ENCODE measurements at places on chromosomes 6 and 20.

DNA sequence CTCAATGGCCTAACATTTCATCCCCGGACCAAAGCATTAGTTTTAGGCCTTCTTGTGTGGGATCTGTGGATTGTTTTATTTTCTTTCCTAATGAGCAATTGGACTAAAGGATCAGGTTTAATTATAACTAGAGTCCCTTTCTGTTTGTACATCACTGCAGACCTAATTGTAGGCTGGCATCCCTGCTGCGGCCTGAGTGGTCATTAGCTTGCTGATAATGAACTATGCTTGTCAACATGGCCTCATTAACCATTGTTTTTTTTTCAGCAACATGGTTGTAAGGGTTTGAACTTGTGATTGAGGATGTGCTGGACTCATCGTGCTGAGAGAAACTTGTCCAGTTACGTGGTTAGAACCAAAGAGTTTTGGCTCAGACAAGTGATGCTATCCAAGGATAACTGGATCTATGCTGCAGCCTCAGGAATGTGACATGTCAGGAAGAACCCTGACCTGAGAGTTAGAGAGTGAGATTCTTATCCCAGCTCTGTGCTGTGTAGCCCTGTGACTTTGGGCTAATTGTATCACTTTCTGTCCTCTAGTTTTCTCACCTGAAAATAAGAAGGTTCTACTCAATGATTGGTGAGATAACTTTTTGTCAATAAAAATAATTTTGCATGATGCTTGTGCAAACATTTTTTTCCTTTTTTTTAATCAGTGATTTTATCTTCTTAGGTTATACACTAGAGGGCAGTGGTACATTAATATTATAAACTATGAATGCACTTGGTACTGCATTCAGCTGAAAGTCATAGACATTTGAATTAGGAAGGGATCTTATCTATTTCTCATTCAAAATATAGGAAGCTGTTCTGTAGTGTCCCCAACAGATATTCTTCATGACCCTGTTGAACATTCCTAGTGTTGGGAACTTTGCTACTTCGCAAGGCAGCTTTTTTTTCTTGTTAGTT, 140.9 kb downstream of the RNF144B start:
- no peak for DNase-seq

GRCh38 chr6:18328070-18328469, 59.1 kb upstream of the RNF144B start:
- DNase-seq, result no peak

- DNase-seq, result no peak
Observed at GRCh38 chr20:37326666-37327065, 19.3 kb upstream of the SRC start.

DNA sequence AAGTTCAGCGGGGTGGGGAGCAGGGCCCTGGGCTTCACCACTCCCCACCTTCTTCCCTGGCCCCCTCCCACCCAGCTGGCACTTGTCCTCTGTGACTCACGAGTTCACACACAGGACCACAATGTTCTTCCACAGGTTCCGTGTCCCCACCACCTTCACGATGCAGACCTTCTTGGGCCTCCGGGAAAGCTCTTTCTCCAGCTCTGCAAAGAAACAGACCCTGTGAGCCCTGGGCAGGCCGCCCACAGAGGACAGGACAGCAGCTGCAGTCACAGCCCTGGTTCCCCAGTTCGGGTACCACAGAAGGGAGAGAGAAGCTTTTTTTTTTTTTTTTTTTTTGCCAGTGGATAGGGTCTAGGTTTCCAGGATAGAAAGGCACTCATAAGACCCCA, 30.9 kb downstream of the PSMG4 start:
- no peak for DNase-seq

DNA sequence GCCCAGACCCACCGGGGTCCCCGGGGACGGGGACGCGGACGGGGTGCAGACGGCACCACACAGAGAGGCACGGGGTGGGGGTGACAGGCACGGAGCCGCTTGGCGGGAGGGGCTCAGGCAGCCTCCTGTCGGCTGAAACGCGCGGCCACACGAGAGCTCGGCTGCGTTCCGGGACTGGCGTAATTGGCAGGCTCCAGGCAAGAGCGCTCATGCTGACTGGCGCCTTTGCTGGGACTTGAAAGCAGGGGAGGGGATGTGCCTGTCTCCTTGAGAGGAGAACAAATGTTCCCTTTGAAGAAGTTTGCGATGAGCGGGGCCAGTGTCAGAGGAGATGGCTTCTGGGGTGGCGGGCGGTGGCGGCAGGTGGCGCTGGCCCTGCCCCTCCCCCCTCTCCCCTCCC, 25.8 kb downstream of the BHLHE23 start:
- DNase-seq, result peak; percentile 47

DNA sequence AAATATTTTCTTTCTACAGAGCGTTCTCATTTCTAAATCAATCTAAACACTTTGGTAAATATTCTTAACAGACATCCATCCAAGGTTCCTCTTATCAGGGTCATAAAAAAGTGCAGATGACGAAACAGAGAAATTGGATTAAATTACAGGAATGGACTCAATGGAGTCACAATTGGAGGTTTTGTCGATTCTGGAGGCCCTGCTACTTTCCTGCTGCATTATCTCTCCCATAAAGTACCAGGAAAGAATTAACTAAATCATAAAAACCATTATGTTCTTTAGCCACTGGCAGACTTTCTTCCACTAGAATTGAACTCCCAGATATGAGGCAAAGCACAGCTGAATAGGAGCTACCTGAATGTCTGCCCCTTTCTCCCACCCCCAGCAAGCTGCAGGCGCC, 610.6 kb downstream of the HDGFL1 start:
- no peak for DNase-seq

GRCh38 chr6:111450636-111451035, 32.4 kb downstream of the REV3L start:
- no peak for DNase-seq

DNA sequence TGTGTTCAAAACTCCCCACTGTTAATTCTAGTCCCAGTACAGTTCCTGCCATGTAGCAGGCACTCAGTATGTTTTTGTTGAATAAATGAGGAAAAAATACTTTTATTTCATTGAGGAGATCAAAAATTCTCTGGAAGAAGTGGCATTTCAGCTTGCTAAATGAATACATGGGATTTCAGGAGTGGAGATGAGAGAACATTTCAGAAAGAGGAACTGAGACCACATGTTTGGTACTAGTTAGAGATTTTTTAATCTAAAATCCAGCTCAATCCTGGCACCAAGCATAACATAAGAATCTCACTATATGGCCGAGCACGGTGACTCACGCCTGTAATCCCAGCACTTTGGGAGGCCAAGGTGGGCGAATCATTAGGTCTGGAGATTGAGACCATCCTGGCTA, 75.4 kb downstream of the BTBD9 start:
- DNase-seq, result no peak

DNA sequence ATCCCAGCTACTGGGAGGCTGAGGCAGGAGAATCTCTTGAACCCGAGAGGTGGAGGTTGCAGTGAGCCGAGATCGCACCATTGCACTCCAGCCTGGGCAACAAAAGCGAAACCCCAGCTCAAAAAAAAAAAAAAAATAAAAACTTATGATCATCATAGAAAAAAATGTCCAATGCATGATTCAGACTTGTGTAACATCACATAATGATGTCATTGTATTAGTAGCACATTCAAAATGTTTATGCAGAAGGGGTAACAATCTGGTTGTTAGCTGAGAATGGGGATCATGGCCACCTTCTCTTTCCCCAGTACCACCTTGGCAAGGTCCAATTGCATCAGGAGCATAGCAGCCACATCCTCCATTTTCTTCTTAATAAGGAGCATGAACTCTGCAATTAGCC, 137.6 kb upstream of the MARCKS start:
- no peak for DNase-seq

DNA sequence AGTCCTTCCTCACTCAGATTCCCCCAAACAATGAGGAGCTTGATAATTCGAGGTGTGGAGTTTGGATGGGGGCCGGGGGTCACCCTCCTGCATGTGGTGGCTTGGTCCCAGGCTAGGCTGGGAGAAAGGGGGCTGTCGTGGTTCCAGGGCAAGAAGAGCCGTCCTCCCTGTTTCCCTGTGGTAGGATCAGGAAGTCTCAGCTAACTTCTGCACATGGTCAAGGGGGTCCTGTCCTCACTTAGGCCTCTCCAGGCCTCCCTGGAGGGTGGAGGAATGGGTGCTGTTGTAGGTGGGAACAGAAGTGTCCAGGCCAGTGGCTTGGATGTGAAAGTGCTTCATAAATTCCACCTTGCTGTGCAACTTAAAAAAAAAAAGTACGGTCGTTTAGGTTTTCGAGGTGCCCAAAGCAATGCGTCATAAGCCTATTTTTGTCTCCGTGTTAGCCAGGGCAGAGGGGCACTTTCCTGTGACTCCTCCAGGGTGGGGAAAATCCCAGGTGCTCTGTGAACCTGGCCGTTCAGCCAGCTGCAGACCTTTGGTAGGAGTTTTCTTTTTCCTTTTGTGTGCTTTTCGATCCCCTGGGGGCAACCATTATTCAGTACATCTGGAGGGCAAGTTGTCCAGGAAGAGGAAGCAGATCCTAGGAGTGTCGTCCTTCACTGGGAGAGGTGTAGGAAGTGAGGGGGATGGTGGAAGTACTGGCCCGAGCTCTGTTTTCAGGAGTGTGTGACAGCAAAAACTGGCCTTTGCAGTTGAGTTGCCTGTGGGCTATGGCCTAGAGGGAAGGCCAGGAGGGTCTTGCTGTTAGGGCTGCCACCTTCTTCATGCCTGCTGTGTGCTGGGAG, 9.6 kb downstream of the IGF2R start:
- DNase-seq, result no peak

GRCh38 chr6:158954753-158955152, 45.2 kb downstream of the RSPH3 start:
- DNase-seq, result no peak

GRCh38 chr6:3252369-3252768, 6.4 kb upstream of the PSMG4 start:
- DNase-seq, result no peak

DNA sequence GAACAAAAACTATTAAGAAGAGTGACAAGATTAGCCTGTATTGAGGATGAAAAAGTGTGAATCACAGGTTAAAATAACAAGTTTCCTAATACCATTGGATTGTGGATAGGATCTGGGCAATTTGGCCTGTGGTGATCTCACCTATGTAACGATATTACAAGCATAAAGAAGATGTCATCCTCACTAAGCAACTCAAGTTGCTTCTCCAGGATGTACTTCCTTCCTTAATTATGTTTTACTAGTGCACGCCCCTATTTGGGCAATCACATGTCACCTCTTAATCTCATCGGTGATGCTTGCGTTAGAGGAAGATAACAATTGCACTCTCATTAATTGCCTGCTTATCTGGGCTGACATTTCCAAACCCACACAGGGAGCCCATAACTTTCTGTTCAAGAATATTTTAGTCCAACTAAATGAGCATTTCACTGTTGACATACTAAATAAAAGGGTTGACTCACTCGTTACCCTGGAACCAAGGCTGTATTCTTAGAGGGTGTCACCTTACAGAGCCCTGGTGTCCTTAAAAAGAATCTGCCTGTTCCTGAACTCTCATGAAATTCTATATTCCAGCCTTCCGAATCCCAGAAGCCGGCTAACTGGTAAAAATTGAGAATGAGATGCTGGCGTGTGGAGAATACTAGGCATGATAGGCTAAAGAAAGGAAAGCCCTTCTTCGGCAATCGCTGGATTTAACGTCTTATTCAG, 88.2 kb upstream of the ATXN1 start:
- DNase-seq, result no peak

- DNase-seq, result peak; percentile 57
Observed at GRCh38 chr20:37384683-37385174, 38.8 kb downstream of the SRC start.

GRCh38 chr20:12893019-12893418, 115.8 kb upstream of the SPTLC3 start:
- DNase-seq, result no peak

DNA sequence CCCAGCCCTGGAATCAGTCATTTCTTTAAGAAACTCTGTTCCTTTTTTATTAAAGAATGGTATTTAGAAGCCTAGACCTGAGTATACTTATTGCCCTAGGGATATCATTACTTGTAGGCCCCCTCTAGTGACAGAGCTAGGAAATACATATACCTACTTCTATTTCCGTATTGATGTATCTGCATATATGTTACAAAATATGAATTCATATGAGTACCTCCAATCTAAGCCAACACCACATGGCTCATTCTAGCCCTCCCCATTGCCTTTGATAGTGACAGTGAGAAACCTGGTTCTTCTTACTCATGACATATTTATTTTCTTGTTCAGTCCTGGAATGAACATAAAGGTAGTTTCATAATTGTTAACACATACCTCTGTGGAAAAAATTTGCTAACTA, 137.2 kb downstream of the FARS2 start:
- DNase-seq, result peak; percentile 19

DNA sequence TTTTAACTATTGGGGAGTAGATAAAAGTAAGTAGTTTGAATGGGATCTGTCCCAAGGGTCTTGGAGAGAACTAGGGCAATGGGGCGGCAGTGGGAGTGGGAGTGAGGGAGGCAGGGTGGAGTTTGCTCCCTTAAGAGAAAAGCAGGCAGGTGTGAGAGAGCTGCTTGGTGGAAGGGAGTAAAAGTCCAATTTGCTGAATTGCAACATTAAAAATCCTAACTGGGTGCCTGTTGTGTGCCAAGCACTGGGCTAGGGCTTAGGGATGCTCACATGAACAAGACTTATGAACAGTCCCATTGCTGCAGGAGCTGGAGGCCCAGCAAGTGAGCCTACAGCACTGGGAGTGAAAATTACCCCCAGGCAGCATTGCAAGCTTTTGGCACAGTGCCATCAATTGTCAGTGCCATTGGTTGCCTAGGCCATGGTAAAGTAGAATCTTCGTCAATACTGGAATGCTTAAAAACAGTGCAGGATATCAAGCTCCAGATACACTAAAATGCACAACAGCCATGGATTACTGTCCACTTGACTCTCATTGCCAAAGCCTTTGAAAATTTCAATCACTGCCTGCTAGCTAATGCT, 277.7 kb upstream of the JARID2 start:
- DNase-seq, result no peak

- DNase-seq, result no peak
Observed at GRCh38 chr20:59441306-59441705, 140.9 kb downstream of the EDN3 start.

GRCh38 chr6:6643398-6643797, 54.9 kb downstream of the LY86 start:
- no peak for DNase-seq

- no peak for DNase-seq
Observed at GRCh38 chr6:169169941-169170582, 83.6 kb downstream of the THBS2 start.

GRCh38 chr6:44034391-44034861, 92.8 kb downstream of the MRPL14 start:
- DNase-seq, result no peak

- no peak for DNase-seq
Observed at GRCh38 chr6:138318741-138319375, 58.8 kb upstream of the SMIM28 start.
